ENCODE measurements at places on chromosomes 5 and 9.

DNA sequence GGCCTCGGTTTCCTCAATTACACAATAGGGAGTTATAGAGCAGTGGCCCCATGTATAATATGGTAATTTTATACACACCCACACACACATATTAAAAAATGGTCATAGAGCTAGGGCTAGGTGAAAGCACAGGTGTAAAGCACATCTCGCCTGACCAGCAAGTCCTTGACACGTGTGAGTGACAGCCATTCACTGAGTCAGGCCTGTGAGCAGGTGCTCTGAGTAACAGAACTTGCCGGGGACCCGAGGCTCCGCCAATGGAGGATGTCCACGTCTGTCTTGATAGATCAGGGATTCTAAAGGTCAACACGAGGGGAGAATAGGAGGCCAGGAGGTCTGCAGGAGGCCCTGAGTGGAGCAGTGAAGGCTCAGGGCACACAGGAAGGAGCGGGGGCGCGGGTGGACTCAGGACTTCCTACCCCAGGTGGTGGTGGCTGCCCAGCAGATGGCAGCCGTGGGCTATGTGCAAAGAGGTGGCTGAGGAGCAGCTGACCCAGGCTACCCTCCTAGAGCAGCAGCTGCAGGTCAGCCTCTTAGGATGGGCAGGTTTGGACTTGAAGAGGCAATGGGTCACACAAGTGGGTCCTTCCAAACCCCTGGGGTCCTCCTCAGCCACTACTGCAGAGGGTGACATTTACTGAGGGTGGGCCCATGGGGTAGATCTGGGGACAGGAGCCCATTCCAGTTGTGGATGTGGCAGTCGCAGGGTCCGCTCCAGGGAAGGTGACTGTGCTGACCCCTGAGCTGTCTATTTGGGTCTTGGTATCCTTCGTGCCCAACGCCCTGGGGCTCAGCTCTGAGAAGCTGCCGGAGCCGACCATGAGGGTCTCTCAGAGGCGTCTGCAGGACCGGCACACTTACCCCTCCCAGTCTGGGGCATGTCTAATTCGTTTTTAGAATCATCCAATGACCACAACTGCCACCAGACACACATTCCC is 45.9 kb downstream of the PRRT1B start:
- no peak for DNase-seq

DNA sequence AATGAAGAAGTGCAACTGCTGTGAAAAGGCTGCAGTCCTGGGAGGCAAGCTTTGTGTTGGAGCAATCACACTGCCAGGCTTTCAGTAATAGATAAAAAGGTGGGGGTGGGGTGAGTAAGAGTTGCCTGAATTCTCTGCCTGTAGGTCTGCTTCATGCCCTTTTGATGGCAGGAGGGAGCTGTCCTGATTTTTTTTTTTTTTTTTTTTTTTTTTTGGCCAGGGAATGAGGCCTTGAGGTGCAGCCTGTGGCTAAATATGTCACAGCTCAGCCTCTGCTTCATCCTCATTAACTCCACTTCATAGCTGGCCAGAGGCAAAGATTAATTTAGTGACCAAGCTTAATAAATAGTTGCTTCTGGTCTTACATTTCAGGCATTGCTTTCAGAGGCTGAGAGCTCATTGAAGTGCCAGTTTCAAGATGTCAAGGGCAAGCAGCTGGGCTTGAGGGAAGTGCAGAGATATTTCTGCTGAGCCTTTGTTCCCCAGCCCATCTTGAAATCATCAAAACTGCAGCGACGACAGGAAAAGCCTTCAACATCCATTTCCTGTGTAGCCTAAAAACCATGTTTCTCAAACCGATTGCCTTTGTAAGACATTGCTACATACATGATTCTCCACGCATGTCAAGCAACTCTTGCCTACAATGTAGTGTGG is 134.7 kb downstream of the MACIR start:
- DNase-seq = no peak

GRCh38 chr9:34370970-34371880 is 5.5 kb downstream of the MYORG start:
- DNase-seq = no peak

GRCh38 chr9:73038089-73038509 is 85.2 kb upstream of the ALDH1A1 start:
- no peak for DNase-seq

DNA sequence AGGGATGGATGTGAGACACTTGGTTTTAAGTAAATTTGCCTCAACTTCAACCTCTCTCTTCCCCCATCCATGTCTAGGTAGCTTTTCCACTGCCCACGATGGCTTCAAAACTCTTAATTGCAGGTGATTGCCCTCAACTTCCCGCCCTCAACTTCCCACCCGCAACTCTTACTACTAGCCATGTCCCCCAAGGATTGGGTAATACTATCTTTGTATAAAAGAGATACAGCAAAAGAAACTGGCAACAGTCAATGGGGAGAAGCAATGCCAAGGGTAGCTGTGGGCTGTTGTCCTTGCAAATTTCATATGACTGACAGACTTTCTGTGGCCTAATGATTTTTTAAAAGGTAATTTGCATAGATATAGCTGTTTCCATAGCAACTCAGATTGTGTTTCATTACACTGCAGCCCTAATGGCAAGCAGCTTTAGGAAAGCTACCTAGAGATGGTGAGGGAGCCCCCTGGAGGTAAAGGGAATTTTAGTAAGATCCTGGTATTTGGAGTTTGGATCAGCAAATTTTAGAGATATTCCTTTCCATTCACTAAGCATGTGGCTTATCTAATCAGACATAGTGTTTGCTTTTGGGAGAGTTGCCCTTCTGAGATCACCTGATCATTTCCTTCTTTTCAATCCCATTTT is 421.5 kb upstream of the DAP start:
- DNase-seq = no peak

DNA sequence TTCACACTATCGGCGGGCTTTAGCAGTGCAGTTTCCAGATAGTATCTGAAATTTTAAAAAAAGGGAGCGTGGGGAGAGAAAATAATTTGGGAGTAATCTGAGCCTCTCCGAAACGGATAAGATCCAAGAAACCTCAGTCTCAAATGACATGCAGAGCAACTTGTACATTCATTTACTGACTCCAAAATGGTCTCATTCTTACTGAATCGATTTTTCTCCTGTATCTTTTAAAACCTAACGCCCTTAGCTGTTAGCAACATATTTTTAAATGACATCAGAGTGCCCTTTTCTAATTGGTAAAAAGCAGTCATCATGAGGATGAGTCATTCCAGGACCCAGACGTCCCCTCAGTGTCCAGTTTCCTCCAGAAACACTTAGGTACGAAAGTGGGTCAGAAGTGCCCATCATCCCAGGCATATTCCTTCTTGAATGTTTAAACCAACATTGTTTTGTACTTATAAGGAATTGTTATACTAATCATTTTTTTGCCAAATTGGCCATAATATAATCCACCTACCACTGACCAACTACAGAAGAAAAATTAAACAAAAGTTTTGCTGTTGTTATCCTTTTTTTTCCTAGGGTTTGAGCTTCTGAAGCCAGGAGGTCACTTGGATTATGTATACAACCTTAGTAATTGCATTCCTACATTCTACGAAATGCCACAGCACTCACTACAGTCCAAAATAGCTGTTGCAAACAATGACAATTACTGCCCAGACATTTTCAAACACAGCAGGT is 354.4 kb downstream of the ADAMTS6 start:
- DNase-seq = no peak

- no peak for DNase-seq
These were observed 102.8 kb downstream of the SNX18 start for GRCh38 chr5:54620141-54620933.

- DNase-seq = no peak
These were observed 202.8 kb upstream of the TAS2R1 start for GRCh38 chr5:9832921-9833320.

All from brain pericyte (primary cell).